ENCODE measurements at places on chromosomes 7 and 10.

DNA sequence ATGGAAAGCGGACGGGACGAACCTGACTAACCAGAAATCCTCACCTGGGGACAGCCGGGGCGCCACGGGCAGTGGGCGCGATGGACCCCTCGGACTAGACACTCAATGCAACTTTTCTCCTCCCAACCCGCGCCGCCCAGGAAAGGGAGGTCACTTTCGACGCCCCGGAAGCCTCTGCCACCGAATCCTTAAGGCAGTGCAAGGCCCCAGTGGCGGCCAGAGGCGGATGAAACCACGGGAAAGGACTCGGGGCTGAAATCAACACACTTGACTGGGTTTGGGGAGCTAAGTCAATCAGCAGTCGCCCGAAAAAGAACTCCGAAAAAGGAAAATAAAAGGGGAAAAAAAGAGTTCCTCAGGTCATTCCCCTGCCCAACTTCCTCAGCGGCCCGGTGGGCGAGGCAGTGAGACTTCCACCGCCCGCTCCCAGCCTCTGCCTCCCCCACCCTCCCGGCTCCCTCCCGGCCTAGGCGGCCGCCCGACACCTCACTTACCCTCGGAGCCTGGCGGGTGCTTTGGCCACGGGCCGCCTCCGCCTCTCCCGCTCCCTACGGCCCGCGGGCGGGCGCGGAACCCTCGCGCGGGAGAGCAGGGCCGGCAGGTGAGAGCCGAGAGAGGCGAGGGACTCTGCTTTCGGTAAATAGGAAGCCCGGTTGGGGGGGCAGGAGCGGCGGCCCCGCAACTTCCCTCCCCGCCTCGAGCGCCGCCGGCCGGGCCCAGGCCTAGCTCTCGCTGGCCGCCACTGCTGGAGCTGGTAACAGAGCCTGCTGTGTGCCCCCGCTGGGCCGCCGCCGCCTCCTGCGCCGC, 518 bp downstream of the WAPL start:
- peak; percentile 28 for DNase-seq

GRCh38 chr10:47039562-47039913, 128.3 kb downstream of the PTPN20 start:
- DNase-seq: no peak

DNA sequence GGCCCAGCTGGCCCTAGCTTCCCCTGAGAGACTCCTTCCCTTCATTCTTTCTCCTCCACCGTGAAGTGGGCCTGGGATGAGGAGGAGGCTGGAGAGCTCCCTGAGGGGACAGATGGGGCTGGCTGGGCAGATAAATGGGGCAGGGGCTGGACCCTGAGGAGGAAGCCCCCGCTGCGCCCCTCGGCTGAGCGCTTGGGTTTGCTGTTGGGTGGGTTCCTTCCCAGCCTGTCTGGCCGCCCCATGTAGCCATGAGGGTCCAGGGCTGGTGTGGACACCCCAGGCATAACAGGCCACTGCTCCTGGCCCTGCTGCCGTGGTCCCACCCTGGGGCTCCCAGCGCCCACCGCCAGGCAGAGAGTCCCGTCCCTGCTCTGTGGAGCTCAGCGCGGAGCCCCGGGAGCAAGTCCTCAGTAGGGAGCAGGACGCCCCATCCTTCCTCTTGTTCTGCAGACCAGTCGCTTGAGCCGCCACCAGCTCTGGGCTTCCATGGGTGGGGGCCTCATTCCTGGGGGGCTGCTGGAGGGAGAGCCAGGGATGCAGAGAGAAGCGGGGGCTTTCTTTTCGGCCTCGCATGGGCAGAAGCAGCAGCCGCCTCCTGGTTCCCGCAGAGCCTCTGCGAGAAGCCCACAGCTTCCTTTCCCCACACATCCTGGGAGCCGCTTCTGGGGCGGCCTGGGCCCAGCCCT, 266.4 kb upstream of the TCERG1L start:
- DNase-seq: no peak

GRCh38 chr7:422886-423225, 96.8 kb downstream of the PDGFA start:
- no peak for DNase-seq

- no peak for DNase-seq
These were observed 44.8 kb downstream of the MYOF start for GRCh38 chr10:93437086-93437945.

DNA sequence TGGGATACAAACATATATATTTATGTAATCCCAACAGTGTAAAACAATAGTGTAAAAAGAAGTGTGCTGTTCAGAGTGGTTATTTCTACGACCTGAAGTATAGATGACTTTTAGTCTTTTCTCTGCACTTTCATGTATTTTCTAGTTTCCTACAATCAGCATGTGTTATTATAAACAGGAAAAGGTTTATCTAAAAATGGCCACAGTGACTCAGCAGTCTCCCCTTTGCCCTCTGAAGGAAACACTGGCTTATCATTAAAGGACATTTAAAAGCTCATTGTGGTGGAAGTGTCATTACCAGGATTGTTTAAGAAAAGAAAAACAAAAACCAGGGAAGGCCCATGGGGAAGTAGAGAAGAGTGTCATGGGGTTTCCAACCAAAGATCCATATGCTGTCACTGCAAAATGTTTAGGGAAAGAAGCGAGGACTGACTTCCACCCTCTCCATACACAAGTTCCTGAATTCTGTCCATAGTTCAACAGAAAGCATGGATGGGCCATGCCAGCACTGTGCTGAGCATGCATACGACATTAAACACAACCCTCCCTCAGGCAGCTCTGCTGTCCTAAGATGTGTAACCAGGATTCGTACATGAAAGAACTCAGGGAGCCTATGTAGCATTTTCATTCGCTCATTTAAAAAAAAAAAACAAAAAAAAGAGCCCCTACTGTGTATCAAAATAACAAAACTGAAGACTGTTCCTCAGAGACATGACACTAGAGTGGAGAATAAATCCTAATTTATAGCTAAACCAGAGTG, 10.2 kb downstream of the CYREN start:
- DNase-seq: no peak

- DNase-seq: no peak
These were observed 325.4 kb downstream of the ADARB2 start for GRCh38 chr10:1411956-1412355.

- no peak for DNase-seq
These were observed 109.8 kb downstream of the GLI3 start for GRCh38 chr7:42127232-42127622.

GRCh38 chr10:13272164-13272571, 27.7 kb downstream of the PHYH start:
- DNase-seq: no peak

DNA sequence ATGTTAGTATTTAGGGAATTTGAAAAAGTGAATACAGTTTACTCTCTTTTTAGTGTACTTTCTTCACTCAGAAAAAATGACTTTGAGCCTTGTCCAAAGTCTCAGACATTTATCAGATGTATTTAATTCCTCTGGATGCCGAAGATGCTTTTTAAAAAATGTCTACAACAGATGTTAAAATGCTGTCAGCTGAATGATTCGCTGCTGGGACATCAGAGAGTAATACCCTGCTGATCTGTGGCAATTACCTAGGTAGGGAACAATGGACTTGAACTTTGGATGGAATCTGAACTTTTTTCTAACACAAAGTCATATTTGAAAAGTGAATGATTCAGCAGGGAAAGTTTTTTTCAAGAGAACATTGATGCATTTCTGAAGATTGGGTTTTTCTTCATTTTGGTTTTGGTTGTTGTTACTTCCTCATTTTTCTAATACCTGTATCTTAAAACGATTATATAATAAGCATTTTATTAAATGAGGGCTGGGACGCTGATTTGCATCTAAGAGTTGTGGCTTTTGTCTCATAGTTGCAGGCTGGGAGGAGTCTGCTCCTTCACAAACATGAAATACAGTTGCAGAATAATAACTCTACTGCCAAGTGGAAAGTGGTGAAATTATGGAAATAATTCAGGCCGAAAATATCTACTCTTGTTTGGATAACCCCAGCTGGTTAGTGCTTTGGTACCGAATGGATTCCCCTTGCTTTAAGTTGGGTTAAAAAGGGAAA, 98.0 kb downstream of the SPAG6 start:
- DNase-seq: no peak
